ENCODE measurements at places on chromosomes 16 and 17.

GRCh38 chr17:66347661-66348514 is 45.5 kb downstream of the PRKCA start:
- no peak for DNase-seq

DNA sequence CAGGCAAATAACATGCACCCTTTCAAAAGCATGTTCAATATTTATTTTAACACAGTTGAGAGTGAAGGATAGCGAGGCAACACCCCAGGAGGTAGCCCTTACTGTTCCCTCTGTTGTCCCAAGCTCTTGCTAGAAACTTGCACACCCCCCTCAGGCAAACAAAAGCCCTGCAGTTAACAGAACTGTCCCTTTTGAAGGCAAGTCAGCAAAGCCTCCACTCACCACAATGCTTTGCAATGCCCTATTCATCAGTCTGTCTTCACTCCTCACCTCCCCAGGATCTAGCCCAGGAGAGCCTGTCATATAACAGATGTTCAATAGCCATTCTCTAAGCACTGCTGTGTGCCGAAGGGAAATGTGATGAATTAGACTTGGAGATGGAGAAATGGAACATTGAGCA is 3.5 kb upstream of the CNEP1R1 start:
- no peak for DNase-seq

GRCh38 chr17:79422236-79422635 is 188.6 kb downstream of the RBFOX3 start:
- no peak for DNase-seq

DNA sequence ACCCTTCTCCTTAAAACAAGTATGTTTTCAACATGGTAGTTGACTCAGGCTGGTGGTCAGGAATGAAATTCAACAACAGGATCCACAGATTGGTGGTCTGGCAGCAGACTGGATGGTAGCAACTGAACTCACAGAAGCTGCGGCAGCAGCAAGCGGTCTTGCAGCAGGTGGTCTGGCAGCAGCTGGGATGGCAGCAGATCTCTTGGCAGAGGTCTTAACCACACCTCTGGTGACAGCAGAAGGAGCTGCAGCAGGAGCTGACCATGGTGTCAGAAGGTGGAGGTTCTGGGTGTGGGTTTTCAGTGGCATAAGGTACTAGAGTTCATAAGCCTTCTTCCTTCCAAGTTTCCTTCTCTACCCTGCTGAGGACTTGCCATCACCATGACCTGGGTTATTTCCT is 2.2 kb upstream of the KRTAP4-1 start:
- DNase-seq, result no peak

DNA sequence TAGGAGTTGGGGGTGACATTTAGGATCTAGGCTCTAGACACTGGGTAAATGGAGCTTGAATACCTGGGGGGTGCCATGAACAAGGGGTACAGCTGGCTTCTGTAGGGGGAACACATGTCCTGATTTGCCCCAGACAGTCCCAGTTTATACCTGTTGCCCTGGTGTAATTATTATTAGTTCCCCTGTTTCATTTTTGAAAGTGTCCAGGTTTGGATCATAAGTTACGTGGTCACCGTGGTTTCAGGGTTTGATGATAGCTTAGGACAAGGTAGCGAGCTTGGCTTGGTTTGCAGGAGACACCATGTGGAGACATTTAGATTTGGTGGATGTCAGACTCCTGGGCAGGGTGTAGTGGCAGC is 5.5 kb downstream of the MLLT6 start:
- no peak for DNase-seq

DNA sequence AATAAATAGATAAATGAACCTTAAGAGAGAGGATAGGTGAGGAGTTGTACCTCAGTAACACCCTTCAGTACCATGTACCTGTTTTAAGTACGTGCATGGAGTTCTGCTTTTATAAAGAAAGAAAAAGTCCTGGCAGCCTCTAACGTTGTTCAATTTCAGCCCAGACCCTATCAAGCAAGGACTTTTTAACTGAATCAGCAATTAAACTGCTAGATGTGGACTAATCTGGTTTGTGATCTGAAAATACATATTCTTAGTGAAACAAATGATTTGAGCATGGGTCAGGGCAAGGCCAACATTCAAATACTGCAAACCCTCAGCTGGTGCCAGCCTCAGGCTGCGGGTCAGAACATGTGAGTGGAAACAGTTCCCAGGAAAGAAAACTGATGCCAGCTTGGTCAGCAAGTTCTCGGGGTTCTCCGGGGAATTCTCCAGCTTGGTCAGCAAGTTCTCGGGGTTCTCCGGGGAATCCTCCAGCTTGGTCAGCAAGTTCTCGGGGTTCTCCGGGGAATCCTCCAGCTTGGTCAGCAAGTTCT is 84.5 kb downstream of the MRM3 start:
- no peak for DNase-seq

DNA sequence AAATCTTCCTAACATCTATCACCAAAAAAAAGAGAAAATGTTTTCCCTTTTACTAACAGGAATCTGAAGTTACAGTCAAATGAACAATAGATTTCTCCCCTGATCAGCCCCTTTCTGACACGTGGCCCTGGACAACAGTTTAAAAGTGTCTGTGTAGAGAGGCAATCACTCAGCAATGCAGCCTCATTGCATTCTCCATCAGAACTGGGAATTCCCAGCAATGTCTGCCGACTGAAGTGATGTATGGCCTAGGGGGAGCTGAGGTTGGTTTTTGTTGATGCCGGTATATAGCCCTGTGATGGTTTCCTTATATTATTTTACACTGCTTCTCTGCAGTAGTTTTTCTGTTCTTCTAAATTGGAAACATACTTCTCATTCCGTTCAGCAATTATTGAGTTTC is 904.3 kb upstream of the CDH8 start:
- DNase-seq, result no peak

DNA sequence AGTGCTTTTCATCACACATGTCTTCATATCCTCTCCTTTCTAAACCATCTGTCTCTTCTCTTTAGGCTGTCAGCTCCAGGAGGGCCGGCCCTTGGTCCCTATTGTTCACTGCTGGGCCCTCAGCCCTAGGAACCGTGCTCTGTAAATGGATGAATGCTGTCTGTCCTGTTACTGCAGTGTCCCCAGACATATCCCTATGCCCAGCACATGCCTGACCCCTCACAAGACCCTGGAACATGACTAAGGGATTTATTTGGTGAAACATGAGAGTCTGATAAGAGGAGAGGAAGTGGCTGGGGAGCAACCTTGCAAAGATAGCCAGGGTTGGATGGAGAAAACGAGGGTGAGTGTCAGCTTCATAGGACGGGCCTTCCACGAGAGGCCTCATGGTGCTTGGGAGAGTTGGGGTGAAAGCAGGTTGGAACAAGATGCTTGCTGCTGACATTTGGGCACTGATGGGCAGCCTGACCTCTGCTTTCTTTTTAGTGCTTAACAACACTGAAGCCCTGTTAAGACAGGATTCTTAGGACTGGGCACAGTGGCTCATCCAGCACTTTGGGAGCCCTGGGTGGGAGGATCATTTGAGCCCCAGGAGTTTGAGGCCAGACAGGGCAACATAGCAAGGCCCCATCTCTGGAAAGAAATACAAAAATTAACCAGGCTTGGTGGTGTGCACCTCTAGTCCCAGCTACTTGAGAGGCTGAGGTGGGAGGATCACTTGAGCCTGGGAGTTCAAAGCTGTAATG is 39.0 kb downstream of the ABCC1 start:
- no peak for DNase-seq

GRCh38 chr17:4366327-4367063 is at the start of gene UBE2G1:
TSS of gene UBE2G1 (minus strand) at chr17:4366675. CDS start at chr17:4366316, 359 bp downstream.
- DNase-seq, result peak; percentile 99

- no peak for DNase-seq
Observed at GRCh38 chr17:17612085-17613022, 20.8 kb upstream of the PEMT start.

- no peak for DNase-seq
Observed at GRCh38 chr17:49157784-49158183, 25.2 kb downstream of the B4GALNT2 start.

GRCh38 chr16:46866286-46866685 is 17.9 kb upstream of the GPT2 start:
- DNase-seq, result no peak

DNA sequence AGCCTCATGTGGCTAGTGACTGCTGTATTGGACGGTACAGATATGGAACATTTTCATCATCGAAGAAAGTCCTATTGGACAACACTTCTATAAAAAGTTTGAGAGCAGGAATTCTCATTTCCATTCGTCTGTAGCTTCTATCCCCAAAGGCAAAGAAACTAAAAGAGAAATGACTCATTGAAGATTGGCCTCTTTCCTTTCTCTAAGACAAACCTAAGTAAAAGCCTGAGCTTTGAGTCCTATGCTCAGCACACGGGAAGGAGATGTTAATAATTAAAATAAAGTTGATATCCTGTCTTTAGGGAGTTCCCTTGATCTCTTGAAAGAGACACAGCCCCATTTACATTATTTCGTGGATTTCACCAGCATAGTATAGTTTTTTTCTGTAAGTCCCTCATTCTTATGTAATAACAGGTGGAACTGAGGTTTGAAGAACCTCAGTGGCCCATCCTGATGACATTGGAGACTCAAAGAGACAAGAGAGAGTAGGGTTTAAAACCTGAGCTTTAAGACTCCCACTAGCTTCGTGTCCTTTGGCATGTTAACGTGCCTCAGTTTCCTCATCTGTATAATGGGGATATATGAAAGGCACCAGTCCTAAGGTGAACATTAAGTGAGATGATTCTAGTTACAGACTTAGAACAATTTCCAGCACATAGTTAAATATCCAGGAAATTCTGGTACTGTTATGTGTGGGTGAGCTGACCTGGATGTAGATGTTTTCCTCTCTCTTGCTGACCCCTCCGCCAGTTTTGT is 174.0 kb downstream of the IRX3 start:
- DNase-seq, result no peak

DNA sequence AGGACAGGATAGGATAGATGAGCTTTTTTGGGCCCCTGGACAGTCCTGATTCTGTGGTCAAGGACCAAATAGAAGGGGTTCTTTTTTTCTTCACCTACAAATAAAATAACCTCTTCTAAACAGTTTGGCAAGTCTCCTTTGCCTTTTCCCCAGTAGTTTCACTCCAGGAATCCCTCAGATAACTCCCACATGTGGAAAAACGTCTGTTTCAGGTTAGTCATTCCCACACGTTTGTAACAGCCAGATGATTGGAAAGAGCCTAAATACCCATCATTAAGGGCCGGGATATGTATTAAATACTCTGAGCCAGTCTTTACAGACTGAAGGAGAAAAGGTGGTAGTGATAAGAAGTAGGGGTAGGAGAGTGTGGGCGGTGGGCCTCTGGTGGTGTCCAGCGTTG is 58.3 kb downstream of the PLD6 start:
- DNase-seq, result no peak

GRCh38 chr16:73275024-73275423 is 227.1 kb upstream of the ZFHX3 start:
- DNase-seq, result no peak

DNA sequence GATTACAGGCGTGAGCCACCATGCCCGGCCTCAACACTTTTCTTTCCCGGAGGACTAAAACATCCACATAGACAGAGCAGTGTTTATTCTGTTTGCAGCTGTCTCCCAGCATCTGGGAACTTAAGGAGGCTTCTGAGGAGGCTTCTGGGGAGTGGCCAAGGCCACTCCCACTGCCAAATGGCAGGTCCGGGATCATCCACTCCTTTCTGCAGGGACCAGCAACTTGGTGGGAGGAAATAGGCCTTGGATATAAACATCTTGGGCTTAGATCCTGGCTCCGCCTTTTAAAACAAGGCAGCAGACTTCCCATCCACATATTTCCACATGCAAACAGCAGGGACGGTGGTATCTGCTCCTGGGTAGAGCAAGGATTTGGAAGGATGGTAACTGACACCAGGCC is 14.1 kb upstream of the SPATA32 start:
- no peak for DNase-seq

GRCh38 chr17:78673395-78673794 is 96.2 kb upstream of the DNAH17 start:
- no peak for DNase-seq

GRCh38 chr17:81212365-81212764 is 10.4 kb downstream of the CEP131 start:
- no peak for DNase-seq

DNA sequence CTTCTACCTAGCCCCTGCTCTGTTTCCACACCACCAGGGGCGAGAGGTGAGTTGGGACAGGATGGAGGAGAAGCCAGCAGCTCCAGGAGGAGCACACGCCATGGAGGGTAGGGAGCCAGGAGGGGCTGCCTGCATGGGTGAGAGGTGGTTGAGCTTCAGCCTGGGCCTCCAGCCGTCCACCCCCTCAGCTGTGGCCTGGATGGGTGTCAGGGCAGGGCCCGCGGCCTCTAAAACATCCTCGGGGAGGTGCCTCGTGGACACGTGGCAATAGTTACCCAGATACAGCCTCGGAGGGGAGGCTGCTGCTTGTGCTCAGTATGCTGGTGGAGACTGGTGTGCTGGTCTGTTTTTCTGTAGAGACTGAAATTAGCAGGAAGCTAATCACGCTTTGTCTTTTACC is 104.7 kb upstream of the GSE1 start:
- no peak for DNase-seq

DNA sequence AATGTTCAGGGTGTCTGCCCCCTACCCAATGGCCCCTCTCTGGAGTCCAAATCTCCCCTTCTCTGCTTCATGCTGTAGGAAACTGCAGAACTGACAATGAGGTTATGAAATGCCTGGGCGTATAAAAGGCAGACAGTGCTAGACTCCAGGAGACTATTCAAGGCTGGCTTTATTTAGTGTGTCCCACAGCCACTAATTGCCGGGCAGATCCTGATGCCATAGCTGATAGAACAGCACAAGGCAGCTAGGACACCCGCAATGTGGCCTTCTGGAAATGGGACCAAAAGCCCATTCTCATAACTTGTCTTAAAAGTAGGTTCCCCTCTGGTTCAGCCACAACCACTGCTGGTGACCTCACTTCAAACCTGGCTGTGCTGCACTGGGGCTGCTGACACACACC is 28.5 kb upstream of the CD300E start:
- DNase-seq, result no peak

DNA sequence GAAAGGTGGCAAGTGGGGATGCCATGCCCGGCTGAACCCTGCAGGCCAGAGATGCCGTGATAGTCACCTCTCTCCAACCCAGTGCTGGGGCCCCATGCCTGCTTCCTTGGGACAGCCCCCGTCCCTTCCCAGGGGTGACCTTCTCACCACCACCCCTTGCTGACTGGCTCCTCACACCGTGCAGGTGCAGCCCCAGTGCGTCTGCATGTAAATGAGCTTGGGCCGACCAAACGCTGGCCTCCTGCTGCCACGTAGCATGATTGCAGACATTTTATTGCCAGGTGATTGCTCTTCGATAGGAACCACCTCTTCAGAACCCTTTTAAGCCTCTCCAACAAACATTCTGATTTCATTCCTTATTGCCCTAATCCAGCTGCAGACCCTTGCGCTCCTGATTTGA is 32.5 kb downstream of the ASIC2 start:
- no peak for DNase-seq
